ENCODE measurements at places on chromosomes 5 and 9. TPM values are rescaled to one million over a fixed set of nuclear protein-coding genes. Genes with fewer than 3 reads are reported as not detected.

Gene TEX48
- not detected for total RNA-seq

- DNase-seq, result no peak
These were observed 45.2 kb upstream of the CKMT2 start for GRCh38 chr5:81187885-81188284.

GRCh38 chr5:159071382-159071781, 28.3 kb downstream of the EBF1 start:
- DNase-seq, result no peak

DNA sequence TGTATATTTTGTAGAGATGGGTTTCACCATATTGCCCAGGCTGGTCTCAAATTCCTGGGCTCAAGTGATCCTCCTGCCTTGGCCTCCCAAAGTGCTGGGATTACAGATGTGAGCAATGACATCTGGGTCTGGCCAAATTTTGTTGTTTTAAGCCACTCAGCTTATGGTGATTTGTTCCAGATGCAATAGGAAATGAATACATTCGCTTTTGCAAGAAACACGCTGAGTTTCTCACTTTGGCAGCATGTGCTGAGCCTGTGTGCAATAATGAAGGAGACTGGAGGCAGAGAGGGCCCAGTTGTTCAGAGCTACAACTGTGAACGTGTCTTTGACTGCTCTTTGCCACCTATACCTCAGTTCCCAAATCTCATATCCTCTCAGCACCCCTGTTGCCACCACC, 56.4 kb downstream of the KIF4B start:
- no peak for DNase-seq

DNA sequence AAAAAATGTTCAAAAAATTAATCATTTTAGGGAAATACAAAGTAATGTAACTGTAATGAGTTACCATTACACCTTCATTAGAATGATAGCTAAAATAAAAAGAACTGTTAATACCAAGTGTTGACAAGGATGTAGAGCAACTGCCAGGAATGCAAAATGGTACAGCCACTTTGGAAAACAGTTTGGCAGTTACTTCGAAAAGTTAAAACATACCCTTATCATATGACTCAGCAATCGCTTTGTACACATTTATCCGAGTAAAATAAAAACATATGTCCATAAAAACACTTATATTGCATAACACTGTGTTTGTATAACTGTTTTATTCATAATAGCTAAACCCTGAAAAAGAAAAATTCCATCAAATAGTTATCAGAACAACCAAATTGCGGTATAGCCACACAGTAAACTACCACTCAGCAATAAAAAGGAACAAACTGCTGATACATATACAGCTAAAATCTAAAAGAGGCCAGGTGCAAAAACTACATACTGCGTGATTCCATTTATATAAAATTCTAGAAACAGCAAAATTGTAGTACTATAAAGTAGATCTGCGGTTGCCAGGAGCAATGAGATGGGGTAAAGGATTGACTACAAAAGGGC, 61.7 kb downstream of the RFX3 start:
- DNase-seq, result no peak

- no peak for DNase-seq
These were observed 453.9 kb downstream of the NFIB start for GRCh38 chr9:13860019-13860418.

DNA sequence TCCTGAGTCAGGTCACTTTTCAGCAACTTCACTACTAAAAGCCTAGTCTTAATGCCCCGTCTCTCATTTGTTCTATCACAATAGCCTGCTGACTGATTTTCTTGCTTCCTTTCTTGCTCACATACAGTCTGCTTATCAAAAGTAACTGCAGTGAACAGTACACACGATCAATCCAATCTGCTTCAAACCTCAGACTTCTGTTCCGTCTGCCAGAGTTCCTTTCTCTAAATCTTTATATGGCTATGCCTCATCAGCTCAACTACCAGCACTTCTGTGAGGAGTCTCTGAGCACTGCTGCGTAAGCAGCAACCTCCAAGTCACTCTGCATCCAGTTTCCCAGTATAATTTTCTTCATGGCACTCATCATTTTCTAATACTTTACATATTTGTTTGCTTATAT, 34.8 kb upstream of the PUM3 start:
- no peak for DNase-seq

DNA sequence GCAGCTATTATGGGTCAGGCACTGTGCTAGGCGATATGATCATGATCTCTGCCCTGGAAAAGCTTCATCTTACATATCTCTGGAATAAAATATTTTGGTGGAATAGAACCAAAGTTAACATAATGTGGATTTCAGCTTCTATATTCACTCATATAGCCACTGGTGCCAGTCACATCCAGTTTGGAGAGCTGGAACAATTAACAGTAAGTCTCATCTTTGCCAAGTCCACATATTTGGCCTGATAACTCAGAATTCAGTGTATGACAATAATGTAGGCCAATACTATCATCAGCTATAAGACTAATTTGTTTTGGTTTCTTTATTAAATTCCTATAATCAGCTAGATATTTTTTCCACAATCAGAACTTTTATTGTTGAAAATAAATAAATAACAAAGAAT, 5.9 kb upstream of the FAM13B start:
- DNase-seq, result no peak

- no peak for DNase-seq
These were observed 440.4 kb downstream of the HINT1 start for GRCh38 chr5:130724658-130725057.

Gene CARTPT
- total RNA-seq, result not detected

DNA sequence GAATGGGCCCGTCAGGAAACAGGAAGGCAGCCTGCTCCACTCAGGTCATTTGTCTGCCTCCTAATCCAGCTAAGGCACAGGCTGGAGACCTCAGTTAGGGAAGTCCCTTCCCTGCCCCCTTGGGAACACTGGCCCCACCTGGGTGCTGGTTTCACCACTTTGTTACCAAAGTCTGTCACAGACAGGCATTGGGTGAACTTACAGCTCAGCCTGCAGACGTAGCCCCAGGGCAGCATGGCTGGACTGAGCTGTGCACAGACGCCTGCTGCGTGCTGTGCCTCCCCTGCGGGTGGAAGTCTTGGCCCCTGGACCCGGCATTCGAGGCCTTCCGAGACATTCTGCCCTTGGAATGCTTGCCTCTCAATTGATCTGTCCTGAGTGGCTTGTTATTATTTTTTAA, 48.9 kb downstream of the TENT4A start:
- DNase-seq, result no peak

GRCh38 chr9:137253717-137254623, 1.2 kb upstream of the NELFB start:
- DNase-seq, result no peak
